Stimulated activated CD4-positive, alpha-beta T cell treated with anti-CD3 and anti-CD28 coated beads, Interleukin-4, amount 100 ng/mL, for 48 hours (primary cell): ENCODE measurements at places on chromosomes 6 and 20.
A peak's percentile ranks its signal among the peaks of the same experiment; 100 is the strongest.

- no peak for DNase-seq
Observed at GRCh38 chr6:158506601-158507000, 53.3 kb upstream of the TMEM181 start.

DNA sequence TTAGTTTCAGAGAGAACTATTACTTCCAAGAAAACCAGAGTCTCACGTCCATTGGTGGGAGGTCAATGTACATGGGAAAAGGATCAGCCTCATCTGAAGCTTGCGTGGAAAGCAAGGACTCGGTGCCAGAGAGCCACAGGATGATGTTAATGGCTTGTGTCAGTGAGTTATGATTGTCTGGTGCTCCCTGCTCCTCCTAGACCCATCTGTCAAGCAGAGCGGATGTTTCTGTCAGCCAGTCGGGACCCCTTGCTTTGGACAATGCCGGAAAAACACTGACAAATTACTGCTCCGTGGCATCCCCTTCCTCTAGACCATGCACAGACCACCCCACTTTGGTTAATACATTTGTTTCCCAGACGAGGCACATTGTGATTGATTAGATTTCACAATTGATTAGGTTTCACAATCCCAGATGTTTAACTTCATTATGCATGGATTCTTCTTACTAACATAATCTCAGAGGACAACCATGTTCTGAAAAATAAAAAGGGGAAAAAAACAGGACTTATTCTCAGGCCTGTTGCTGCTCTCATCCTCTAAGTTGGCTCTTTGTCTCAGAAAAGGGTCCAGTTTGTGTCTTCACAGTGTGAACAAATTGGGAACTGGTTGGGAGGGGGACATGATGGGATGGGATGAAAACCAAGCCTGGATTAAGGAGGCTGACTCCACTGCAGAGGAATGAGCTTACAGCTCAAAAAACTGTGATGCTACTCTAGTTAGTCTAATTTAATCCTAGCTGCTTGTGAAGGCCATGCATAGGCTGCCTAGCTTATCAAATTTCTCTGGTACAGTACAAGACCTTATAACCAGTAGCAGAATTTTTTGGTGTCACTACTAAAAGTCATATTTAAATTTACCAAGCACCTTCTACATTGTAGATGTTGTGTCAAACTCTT is 51.9 kb downstream of the UNC5CL start:
- no peak for DNase-seq

- DNase-seq: peak; percentile 66
Observed at GRCh38 chr20:36572701-36573102, 695 bp upstream of the TGIF2 start.

- no peak for DNase-seq
Observed at GRCh38 chr20:22583773-22584521, 425 bp downstream of the FOXA2 start.

- DNase-seq: no peak
Observed at GRCh38 chr20:37699202-37699601, 5.4 kb downstream of the CTNNBL1 start.

- no peak for DNase-seq
Observed at GRCh38 chr6:97842521-97842920, 559.5 kb upstream of the MMS22L start.

DNA sequence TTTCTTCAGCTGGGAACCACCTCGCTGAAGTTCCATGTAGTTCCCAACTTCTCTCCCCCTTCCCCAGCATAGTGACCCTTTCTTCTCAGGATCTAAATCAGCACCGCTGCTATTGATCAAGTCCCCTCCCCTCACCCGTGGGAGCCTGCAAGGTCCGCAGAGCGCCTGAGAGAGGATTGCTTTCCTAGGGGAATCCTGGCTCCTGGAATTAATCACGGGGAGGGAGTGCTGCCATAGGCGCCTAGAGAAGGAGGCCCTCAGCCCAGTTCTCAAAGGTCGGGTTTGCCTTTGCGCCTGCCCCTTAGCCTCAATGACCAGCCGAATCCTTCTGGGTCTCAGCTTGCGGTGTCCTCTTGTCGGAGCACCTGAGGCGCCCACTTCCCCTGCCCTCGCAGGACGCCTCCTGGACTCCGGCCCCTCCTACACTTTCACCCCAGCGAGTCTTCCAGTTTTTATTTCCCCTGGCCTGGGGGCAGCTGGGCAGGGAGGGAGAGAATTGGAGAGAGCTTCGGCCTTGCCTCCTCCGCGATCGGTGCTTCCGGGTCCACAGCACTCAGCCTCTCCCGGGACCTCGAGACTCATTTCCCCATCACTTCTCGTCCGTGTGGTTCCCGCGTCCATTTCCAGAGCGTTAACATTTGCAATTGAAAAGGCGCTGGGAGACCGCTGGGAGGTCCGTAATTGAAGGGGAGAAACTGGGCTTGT is 3.1 kb upstream of the NKX2-2 start:
- no peak for DNase-seq

DNA sequence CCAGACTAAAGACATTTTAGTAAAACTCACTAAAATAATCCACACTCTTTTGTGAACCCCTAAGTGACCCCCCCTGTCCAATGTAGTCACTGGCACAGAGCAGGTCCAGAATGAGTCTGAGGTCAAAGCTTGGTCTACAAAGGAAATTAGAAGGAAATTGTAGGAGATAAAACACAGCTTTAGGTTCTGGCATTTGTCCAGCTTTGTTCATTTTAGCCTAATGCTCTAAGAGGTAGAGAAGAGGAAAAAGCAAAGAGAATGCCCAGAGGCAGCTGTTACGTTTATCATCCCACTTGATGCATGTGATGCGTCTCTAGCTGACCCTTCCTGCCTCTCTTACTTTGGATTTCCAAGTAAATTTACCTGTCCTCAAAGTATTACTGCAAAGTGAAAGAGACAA is 62.5 kb downstream of the CNKSR3 start:
- DNase-seq: no peak

DNA sequence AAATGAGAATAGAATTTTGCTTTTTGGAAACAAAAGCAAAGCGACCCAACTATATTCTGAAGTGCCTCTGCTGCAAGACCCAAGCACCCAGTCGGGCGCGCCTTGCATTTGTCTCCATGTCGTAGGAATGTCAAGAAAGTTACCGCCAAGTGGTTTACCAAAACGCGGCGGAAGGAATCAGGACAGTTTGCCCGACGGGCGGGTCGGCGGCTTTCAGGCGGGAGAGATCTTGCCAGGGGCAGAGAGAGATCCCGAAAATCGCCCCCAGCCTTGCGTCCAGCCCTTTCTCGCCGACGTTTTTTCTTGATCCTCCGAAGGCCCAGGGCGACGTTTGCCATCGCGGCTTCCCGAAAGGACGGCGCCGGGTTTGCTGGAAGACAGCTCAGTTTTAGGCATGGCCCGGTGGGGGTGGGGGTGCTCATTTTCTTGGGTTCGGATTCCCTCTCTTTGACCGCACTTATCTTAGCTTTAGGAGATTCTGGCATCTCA is 4.0 kb upstream of the LIN28B start:
- DNase-seq: no peak

GRCh38 chr6:104281370-104281769 is 578.3 kb downstream of the HACE1 start:
- DNase-seq: no peak
